ENCODE measurements at places on chromosomes 1 and 21.

DNA sequence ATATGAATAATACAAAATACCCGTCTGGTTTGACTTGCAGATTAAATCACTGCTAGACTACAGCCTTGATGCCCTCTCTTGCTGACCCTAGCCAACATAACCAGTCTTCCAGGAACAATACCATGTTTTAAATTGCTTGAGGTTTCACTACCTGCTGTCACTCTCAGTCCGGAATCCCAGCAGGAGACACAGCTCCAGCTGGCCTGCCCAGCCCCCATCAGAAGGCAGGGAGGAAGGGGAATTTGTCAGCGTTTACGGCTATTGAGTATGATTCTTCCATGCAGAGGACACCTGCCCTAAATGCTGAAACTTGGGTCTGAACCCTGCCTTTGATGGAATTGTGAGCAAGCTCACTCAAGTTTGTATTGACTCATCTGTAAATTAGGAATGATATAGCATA, 33.0 kb downstream of the ZNF496 start:
- no peak for DNase-seq

- no peak for DNase-seq
Observed at GRCh38 chr21:29351691-29352090, 53.0 kb downstream of the BACH1 start.

GRCh38 chr1:176552217-176552991, 89.4 kb downstream of the PAPPA2 start:
- no peak for DNase-seq

DNA sequence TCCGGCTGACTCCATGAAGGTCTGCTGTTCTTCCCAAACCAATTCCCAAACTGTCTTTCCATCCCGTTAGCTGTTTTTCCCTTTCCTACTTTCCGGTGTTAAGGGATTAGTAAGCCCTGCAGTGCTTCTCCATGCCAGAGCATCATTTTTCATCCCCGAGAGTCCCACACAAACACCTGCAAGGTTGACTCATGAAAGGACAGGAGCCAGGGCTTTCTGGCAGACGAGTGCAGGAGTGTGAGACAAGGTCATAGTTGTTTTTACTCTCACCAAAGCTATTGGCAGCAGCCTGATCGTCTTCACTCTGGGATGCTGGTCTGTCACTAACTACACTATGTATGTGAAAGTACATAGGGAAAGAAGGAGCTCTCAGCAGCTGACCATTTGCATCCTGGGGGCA, 10.2 kb upstream of the BECN2 start:
- DNase-seq: no peak

GRCh38 chr1:170521818-170522217, 10.1 kb upstream of the GORAB start:
- DNase-seq: no peak

DNA sequence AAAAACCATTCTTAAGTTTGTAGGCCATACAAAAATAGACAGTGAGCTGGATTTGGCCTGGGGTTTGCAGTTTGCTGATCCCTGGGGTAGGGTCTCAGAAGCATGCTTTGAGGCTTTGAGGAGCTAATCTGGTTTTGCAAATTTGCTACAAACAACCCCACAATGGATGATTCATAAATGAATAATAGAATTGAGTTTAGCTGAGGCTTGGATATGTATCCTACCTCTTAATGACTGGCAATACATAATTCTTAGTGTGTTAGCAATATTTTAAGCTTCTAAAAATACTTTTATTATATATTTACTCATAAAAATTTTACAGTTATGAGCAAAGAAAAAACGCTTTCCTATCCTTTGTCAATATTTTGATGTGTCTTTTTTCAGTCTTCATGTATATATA, 50.6 kb downstream of the ROR1 start:
- DNase-seq: no peak

GRCh38 chr1:36014722-36015220, 69.1 kb upstream of the TEKT2 start:
- DNase-seq: no peak

DNA sequence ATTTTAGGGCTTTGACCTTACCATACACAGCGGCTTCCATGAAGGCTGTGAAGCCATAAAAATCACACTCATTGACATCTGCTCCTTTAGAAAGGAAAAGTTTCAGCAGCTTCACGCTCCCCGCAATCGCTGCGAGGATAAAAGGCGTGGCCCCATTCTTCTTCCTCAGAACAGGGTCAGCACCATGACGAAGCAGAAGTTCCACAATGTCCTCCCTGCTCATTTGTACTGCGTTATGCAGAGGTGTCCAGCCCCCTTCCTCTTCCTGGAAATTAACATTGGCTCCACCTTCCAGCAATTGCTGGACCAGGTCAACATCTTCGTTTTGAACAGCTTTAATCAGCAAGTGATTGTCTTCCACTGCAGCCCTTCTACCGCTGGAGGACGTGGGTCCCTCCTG, 2.7 kb downstream of the RNASEL start:
- no peak for DNase-seq

Measured in NAMALWA (cell line).